ENCODE measurements at places on chromosomes 7 and 10.

GRCh38 chr10:74746813-74747212 lies 79.6 kb upstream of the KAT6B start:
- DNase-seq: no peak

DNA sequence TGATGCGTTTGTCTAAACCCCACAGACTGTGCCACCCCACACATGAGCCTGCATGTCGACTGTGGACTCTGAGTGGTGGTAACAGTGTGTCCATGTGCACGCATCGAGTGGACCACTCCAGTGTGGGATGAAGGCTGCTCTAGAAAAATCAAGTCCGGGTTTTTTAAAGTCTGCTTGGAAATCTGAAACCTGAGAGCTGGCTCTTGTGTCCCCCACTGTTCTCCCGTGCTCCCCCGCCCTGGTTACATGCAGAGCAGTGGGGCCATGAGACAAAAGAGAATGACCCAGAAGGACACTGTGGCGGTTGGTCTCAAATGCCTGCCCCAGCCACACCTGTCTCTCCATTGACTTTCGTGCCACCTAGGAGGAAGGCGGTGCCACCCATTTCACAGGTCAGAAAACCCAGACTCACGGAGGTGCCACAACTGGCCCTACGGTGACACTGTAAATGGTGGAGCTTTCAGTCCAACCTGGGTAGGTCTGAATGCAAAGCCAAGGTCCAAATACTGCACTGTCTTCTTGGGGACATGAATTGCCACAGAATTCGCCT lies 27.3 kb upstream of the PWWP2B start:
- DNase-seq: no peak

DNA sequence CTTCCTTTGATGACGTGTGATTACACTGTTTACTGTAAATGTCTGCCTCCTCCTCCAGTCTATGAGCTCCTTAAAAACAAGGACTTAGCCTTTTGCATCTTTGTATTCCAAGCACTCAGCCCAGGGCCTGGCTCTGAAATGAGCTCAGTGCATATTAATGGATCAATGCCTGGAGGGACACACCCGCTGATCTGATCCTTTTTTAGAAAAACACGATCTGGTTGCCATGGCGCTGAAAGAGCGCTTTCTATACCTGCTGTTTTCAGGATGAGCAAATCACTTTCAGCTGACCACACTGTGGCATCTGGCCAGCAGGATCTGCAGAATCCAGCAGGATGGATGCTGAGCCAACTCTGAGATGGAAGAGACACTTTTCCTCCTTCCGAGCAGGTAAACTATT lies 37.8 kb upstream of the GARS1 start:
- no peak for DNase-seq

DNA sequence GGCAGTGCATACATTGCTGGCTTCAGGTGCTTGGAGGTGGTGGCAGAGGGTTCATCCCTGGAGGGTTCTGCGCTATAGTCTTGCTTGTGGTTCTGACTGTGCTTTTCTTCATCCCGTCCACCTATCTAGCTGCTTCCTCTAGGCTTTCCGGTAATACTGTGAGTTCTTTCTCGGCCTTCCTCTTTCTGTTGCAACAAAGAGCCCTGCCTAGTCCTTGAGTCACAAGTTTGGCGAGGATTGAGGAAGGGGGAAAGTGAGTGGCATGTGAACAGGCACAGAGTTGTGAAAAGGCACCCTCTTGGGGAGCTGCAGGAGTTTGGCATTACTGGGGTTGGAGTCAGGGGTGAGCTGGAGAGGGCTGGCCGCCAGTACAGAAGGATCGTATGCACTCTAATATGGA lies 123.0 kb downstream of the SH2D4B start:
- DNase-seq: no peak

DNA sequence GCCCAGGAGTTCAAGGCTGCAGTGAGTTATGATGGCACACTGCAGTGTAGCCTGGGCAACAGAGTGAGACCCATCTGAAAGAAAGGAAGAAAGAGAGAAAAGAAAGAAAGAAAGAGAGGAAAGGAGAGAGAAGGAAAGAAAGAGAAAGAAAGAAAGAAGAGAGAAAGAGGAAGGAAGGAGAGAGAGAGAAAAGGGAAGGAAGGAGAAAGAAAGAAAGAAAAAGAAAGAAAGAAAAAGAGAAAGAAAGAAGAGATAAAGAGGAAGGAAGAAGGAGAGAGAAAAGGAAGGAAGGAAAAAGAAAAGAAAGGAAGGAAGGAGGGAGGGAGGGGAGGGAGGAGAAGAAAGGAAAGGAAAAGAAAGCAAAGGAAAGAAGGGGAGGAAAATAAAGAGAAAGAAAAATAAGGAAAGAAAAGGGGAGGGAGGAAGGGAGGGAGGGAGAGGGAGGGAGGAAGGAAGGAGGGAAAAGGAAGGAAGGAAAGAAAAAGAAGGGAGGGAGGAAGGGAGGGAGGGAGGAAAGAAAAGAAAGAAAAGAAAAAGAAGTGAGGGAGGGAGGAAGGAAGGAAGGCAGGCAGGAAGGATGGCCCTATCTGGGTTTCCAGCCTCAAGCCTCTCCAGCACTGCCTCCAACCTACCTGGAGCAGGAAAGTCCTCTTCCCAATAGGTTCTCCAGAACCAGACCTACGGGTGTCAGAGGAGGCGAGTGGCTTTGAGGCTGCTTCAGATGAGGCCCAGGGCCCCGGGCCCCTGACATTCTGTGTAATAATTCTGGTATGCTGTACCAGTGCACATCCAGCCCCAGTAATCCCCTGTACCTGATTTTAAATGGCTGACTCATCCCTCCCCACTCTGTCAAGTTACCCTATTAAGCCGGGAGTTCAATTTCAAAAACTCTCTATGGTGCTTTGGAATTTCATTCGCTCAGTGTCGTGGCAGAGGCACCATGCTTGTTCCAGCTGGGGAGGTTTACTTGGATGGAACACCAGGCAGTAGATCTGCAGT lies 6.8 kb upstream of the PARD3 start:
- no peak for DNase-seq

- DNase-seq: no peak
These were observed 315.3 kb downstream of the PTEN start for GRCh38 chr10:88178758-88179157.

DNA sequence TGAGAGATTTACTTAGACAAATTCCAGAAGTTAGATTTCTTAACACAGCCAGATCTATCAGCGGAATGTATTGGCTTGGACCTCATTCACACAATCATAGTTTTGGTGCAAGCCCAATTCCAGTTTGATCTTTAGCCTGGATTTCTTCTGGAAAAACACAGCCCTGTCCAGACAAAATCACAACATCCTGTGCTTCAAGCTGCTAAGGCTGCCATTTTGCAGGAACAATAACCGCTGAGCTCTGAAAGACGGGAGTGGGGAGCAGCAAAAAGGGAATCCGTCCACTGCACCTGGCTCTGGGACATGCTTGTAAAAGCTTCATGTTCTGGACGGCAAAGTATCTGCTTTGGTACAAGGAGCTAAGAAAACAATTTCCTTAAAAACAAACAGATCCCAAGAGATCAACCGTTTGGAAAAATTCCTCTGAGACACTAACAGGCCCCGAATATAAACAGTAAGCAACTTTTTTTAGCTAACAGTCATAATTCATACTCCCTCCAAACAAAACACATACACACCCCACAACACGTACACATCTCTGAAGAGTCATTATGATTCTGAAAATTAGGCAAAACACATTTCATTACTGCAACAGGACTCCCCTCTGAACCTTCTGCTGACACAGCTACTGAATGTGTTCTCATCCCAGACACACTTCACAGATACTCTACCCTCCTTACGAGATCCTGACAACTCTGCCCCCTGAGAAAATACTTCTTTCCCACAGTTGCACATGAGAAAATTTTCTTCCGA lies 32.4 kb downstream of the ITIH5 start:
- DNase-seq: peak; percentile 43

DNA sequence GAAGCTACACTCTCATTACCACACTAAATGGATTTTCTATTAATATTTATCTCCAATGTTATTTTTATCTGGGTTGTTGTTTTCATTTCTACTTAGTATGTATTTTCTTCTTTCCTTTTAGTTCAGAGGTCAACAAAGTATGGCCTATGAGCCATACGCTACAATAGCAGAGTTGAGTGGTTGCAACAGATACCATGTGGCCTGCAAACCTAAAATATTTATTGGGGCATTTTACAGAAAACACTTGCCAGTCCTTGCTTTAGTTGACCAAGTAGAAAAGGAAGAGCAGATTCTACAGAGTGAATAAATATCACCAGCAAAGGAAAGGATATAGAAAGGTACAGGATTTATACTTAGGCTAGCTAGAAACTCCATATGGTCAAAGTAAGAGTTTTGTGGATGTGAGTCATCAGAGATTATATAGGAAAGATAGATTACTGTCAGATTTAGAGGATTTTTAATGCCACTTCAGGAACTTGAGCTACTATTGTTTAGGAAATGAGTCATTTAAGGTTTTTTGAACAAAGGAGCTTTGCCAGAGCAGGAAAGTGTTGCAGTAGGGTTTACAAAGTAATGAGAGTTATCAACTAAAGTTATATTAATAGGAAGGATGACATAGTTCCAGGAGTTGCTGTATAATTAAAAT lies 323.3 kb upstream of the KAT6B start:
- DNase-seq: no peak

DNA sequence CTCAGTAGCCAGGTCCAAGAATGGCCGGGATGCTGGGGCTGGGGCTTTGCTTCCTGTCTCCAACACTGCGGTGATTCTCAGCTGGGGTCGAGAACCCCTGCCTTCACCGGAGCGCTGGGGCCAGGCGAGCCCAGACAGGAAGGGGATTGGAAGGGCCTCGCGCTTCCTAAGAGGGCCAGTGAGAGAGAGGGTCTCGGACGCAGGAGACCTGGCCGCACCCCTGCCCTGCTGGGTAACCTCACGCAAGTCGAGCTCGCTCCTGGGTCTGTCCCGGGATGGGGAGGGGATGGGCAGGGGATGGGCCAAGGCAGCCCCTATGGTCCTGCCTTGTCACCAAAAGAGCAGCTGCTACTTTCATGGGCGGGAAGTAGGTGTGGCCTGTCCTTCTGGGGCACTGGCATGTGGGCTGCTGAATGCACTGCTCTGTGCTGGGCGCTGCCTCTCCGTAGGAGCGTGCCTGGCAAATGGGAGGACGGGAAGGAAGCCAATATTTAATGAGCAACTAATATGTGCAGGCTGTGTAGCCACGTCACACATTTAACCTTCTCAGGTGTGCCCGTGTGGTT lies 20.0 kb downstream of the KCNK18 start:
- no peak for DNase-seq

DNA sequence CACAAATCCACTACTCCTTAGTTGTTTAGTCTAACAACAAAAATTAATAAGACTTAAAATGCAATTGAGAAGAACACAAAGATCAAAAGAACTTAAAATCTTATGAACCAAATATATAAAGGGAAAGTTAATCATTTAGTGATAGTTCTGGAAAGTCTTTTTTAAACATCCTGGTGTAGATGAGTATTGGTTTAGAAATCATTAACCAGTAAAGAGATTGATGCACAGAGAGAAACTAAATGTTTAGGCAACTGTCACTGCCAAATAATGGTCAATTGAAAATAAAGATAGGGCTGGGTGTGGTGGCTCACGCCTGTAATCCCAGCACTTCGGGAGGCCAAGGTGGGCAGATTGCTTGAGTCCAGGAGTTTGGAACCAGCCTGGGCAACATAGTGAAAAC lies 44.9 kb downstream of the SP8 start:
- no peak for DNase-seq

DNA sequence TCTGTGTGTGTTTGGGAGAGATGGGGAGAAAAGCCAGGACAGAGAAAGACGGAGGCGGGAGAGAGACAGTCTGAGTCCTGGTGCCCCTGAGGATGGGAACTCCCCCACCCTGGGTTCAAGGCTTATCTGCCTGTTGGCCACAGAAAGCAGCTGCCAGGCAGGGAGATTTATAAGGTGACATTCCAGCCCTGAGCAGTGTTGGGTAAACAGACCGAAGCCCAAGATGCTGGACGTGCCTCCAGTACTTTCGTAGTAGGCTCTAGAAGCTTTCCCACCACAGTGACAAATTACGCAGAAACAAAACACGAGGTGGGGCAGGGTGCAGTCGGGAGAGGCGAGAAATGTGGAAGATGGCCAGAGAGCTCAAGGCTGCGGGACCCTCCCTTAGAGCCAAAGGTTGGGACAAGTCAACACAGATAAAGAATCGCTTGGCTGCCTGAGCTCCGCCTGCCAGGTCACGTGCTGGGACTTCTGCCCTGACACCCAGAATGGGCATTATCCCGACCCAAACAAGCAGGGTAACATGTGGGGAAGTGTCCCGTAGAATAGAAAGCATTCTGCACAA lies 41.1 kb downstream of the CCDC3 start:
- peak; percentile 86 for DNase-seq

DNA sequence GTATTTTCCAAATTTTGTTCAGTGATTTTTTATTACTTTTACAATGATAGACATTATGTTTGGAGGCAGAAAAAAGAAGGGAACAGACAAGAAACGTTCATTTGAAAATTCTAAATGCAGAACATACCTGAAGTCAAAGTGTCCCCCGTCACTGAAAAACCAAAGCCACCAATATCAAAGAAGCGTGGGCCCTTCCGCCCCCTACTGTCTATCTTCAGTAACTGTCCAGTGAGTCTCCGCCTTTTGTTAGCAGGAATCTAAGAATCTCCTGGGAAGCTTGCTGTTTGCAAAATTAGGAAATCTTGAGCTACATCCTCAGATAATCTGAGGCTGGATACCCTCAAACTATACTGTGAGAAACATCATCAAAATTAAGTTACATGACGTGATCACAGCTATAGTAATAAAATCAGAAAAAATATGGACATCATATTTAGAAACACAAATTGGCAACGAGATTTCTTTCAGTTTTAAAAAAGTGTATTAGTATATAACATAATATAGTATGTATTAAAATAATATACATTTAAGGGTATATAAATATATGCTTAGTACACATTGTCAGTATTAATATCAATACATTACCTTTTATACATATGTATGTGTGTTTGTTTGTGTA lies 169.3 kb upstream of the AKR1E2 start:
- DNase-seq: peak; percentile 76

GRCh38 chr7:157881048-157881771 lies 544.4 kb downstream of the DNAJB6 start:
- no peak for DNase-seq

DNA sequence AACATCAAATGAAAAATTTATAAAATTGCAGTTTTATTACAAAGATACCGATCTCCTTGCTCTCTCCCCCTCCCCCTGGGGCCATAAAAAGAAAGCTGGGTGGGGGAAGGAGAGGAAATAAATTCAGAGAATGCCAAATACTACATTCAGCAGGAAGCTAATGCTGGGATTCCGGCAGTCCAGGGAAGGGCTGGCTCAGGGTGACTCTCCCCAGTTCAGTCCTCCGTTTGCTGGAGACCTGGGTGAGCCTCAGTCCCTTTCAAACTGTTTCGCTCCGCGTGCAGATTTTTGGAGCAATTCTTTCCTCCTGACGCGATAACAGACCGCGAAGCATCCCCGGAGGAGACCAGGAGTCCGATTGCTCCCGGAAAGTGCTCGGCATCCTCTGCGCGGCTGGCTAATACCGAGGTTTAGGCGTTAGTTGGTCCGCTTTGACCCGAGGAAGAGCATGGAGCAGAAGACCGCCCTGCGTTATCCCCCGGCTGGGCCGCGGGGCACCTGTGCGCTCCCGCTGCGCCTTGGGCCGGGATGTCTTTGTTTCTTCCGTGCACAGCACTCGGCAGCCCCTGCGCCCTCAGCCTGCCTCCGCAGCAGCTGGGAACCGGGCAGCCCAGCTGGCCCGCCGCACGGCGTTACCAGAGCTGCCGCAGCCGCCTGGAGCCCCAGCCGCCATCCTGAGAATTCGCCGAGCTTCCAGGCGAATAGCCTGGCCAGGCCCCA lies 3.9 kb upstream of the HOXA2 start:
- peak; percentile 65 for DNase-seq

All from lung (tissue), 17 donors.